Activated effector memory CD4-positive, alpha-beta T cell treated with Interleukin-2 at 50 U/mL for 16 hours (primary cell): ENCODE measurements at places on chromosomes 16 and 17.

DNA sequence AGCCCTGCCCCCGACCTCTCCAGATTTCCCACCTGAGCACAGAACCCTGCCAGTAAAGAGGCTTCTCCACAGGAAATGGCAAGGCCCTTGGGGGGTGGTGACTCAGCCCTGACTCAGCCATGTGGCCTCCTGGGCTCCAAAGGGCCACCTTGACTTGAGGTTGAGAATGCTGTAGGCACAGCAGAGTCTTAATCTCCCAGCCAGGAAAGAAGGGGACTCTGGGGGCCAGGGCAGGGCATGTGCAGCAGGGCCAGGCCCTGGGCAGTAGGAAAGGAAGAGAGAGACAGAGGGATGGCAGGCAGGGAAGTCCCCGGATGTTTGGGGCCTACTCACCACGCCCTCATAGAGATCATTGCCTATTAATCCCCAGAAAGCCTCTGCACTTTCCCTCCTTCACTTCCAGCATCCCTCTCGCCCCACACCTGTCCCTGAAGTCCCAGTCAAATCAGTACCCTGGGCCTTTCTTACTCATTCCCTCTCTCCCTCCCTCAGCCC, 4.8 kb upstream of the ITGA3 start:
- DNase-seq: peak; percentile 37

DNA sequence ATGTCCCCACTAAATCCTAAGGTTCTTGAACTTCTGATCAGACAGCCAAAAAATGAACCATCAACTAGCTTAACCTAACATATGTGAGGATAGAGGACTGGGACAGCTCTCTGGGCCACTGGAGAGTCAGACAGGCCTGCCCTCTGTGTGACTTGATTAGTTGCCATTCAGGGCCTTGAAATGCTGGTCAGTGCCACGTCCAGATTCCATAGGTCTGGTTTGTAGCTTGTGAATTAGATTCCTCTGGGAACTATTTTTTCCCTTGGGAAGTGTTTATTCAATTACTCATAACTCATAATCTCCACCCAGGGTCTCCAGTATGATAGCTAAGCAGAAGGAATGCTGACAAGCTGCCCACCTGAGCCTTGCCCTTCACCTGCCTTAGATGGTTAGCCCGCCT, 48.2 kb downstream of the IGF2BP1 start:
- no peak for DNase-seq

GRCh38 chr17:60445144-60445543, 22.9 kb downstream of the CHCT1 start:
- no peak for DNase-seq

DNA sequence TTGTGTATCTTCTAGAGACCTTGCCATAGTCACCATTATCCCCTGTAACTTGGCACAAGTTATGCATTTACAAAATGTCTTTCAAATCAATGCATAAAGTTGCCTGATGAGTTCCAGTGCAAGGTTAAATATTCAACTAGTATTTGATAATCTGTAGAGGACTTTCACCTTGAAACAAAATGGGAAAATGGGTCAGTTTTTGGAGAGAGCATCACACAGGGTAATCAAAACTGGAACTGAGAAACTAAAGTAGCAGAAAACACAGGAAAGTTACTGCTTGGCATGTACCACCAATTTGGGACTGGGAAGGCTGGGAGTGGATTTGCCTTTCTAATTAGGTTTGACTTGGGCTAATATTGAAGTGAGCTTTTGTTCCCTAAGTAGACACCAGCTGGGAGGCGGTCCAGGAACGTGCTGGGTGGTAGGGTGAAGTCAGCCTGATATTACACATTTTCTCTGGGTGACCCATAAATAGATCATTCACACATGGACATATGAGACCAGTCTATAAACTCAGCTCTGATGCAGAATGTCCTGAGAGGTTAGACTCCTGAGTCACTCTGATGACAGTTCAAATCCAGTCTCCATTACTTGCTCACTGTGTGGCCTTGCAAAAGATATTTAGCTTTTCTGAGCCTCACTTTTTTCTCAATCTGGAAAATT, 152.3 kb downstream of the PCTP start:
- no peak for DNase-seq

DNA sequence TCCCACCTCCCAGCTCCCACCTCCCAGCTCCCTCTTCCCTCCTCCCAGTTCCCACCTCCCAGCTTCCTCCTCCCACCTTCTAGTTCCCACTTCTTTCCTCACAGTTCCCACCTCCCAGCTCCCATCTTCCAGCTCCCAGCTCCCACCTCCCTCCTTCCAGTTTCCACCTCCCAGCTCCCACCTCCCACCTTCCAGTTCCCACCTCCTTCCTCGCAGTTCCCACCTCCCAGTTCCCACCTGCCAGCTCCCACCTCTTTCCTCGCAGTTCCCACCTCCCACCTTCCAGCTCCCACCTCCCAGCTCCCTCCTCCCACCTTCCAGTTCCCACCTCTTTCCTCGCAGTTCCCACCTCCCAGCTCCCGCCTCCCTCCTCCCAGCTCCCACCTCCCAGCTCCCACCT, 10.4 kb upstream of the MC1R start:
- DNase-seq: no peak

DNA sequence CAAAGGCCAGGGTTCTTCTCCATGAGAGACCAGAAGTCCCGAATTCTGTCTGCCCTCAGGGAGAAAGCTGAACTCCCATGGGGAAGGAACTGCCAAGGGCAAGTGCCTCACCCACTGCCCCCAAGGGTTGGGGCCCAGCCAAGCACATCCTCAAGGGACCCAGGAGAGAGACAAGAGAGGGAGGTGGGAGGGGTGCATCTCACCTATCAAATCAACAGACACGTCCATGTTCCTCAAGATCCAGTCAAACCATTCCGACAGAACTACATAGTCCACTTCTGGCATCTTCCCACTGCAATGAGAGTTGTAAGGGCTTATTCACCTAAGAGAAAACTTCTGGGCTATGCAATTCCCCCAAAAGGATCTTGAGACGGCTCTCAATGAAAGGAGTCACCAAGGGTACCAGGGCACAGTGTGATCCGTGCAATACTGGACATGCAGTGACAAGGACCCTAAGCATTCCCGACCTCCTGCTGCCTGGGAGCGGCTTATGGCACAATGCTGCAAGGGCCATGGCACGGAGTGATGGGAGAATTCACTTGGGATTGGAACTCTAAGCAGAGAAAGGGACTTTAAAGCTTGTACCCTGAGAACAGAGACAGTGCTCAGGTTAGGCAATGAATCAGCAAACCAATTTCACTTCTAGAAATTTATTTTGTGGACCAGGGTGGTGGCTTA, 32.2 kb downstream of the TK2 start:
- DNase-seq: no peak

GRCh38 chr16:56643080-56643778, 4.8 kb downstream of the MT1A start:
- peak; percentile 72 for DNase-seq

DNA sequence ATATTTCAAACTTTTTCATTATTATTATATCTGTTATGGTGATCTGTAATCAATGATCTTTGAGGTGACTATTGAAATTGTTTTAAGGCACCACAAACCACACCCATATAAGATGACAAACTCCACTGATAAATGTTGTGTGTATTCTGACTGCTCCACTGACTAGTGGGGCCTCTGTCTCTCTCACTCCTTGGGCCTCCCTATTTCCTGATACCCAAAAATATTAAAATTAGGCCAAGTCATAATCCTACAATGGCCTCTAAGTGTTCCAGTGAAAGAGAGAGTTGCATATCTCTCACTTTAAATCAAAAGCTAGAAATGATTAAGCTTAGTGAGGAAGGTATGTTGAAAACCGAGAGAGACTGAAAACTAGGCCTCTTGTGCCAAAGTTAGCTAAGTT, 23.4 kb downstream of the CYLD start:
- DNase-seq: no peak

DNA sequence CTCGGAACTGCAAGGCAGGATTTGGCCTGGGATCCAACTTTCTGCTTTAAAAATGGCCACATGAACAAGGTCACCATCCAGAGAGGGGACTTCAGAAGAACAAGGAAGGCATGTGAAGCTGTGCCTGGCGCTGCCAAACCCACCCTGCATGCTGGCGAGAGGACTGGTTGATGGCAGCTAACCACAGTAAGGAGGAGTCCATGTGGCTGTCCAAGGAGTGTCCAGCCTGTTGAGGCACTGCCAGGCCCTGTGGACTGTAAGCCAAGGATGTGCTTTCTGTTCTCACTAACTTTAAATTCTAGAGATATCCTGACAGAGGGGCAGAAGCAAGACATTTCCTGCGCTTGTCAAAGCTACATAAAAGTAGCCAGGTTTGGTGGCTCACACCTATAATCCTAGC, 40.4 kb downstream of the CDK5R1 start:
- DNase-seq: no peak

- peak; percentile 63 for DNase-seq
Observed at GRCh38 chr17:35890774-35891155, 10.6 kb upstream of the CCL5 start.

DNA sequence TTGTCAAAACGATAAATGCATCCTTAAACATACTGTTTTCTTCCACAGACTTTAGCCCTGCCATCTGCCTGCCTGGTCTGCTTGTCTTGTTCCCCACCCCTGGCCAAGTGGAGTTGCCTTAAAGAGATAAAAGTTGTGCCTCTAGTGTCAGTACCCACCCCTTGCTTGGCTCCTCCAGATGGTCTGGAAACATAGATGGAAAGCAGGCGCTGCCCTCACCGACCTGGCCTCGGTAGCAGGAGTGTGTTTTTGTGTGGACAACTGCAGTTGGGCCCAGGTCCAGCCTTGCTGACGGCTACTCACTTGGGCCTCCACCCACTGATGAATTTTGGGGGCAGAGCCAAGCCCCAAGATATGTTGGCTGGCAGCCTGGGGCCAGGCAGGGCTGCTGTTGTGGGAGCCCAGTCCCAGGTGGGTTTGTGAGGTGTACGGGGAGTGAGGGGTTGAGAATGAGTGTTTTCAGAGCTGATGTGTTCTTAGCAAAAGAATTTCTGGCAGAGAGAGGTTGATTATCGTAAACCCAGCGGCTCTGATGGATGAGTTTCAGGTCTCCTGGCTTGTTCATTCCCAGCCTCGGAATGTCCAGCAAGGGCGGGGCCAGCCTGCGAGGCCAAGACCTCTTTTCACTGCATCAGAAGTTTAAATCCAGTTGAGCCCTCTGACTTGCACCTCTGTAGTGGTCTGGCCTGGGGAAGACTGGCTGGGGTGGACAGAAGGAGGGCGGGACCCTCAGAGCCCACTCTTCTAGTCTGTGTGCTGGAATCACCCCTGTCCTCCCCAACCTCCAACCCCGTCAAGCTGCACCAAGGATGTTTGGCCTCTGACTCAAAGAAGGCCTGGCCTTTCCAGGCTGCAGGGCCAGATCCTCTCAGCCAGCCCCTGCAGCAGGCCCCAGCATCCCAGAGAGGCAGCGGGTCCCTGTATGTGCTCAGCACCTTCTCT, 179.7 kb downstream of the RAB11FIP4 start:
- no peak for DNase-seq

- DNase-seq: no peak
Observed at GRCh38 chr16:48244863-48245195, 729 bp downstream of the LONP2 start.

DNA sequence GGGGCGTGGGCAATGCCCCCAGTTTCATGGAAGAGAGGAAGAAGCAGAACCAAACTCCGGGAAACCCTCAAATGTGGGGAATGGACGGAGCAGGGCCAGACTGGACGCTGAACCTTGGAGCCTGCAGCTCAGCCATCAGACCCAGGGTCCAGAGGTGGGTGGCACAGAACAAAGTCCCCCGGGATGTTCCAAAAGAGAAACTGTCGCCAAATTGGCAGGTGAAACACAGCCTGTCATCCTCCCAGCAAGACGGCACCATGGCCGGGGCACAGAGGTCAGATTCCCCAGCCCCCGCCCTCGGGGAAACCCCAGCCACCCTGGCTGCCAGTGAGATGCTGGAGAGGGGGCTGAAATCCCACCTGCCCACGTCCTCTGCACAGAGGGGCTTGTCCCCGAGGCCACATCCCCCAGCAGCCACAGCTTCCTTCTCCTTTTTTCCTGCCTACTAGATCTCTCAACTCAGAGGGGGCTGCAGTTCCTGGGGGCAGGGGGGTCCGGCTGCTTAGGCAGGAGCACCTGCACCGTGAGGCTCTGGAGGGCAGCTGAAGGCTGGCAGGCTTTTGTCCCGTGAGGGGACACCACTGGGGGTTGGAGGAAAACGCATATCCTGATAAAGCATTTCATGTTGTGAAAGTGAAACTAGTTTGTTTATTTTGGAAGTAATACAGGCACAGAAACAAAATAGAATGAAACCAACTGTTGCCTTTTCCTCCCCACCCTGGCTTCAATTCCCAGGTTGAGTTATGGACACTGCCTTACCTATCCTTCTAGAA, 1.2 kb upstream of the SECTM1 start:
- DNase-seq: no peak

- no peak for DNase-seq
Observed at GRCh38 chr16:4046221-4046620, 70.0 kb downstream of the ADCY9 start.

- DNase-seq: no peak
Observed at GRCh38 chr17:75205793-75206163, 299 bp downstream of the NUP85 start.

DNA sequence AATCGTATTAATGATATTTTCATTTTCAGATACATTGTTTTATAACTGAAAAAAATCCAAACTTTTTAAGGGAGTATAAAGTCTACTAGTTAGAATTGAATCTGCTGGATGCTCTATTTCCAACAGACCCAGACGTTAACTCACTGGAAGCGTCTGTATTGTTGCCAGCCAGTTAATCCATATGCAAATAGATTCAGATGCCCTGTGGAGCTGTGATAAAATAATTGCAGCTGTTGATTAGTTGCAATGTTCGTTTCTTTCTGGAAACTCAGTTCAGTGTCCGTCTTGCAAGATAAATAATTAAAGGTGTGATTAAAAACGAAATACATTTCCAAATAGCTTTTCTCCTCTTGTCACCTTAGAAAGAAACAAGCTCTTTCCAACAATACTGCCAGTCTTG, 5.1 kb upstream of the GNA13 start:
- DNase-seq: no peak

DNA sequence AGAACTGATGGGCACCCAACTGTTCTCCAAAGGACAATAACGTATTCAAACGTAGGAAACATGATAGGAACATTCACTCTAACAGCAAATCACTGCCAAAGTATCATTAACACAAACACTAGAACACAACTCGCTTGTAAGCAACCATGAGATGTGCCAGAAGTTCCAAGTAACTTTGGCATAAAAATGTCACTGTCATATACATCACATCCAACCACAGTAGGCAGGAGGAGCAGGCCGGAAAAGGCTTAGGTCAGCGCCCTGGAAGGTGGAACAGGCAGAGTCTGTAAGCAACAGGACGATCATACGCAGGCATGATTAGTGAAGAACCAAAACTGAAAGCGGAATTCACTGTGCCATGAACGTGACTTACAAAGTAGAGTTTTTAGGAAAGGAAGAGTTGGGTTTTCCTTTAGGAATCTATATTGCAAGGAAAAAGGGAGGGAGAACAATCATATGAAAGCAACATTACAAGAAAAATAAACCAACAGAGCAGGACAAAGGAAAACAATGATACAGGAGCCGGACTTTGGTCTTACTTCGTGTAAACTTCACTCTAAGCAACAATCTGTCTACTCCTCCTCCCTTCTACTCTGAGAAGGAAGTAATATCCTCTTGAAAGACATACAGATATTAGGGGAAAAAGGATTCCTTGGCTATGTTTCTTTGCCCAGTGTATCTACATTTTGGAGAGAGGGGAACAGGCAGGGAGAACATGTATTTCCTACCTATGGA, 52.3 kb downstream of the YWHAE start:
- peak; percentile 18 for DNase-seq
